ENCODE measurements at places on chromosomes 3 and 15.
A peak's percentile ranks its signal among the peaks of the same experiment; 100 is the strongest.

GRCh38 chr3:109563149-109563548 lies 225.8 kb upstream of the DPPA4 start:
- no peak for DNase-seq

- DNase-seq, result no peak
These were observed 58.5 kb downstream of the CCNL1 start for GRCh38 chr3:157101486-157101885.

DNA sequence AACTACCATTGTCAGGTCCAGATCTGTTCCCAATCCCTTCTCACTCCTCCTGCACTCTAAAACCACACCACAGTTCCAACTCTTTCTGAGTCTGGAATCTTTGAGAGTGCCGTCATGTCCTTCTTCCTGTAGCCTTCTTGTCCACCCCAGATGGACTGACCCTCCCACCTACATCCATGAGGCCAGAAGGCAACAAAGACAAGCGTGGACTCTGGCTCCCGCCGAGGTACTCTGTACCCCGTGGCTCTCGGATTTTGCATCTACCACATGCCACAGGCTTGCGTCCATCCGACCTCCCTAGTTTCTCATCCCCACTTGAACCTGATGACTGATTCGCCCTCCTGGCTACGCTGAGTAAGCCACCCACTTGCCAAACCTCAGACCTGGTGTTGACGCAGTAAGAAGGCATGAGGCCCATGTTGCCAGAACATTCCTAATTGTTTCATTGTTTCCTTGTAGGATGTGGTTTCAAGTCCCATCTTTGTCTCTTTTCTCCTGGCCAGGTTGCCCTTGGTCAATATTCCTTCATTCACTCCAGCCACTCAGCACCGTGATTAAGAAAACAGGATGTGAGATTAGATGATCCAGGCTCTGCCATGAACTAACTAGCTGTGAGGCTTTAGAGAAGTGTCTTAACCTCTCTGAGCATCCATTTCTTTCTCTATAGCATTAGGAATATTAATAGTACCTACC lies 1.1 kb upstream of the ZBTB38 start:
- DNase-seq, result peak; percentile 100

GRCh38 chr3:11919390-11919789 lies 72.7 kb upstream of the TAMM41 start:
- DNase-seq, result no peak

DNA sequence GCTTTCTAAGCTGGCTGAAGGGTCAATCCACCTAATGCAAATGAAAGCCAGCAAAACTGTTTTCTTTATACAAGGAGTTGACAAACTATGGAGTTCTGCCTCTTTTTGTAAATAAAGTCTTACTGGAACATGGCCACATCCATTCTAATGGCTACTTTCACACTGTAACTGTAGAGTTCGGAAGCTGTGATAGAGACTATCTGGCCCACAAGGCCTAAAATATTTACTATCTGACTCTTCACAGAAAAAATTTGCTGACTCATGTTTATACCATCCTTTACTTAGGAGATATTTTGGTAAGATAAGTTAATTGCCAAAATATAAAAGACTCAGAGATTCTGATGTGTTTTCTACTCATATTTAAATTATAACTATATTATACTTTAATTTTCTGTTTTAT lies 93.7 kb upstream of the GK5 start:
- peak; percentile 33 for DNase-seq

DNA sequence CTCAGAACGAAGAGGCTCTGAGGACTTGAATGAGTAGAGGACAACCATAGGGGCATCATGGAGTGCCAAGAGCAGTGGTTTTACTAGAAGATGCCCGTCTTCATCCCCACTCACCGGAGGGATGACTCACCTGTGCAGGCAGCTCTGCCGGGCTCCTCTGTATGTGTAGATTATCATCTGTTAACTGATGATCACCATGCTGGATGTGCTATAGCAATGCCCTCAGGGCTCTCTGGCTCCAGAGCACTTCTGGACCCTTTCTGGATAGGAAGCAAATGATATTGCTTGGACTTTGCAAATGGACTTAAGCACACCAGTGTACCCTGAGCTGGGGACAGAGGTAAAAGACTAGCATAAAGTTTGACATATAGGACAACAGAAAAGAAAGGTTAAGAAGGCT lies 10.2 kb upstream of the TGFBR2 start:
- DNase-seq, result no peak
